ENCODE measurements at places on chromosomes 3 and 15.
A peak's percentile ranks its signal among the peaks of the same experiment; 100 is the strongest.

- DNase-seq, result no peak
These were observed 7.0 kb downstream of the TMEM40 start for GRCh38 chr3:12752102-12752501.

- DNase-seq, result peak; percentile 86
These were observed 97.7 kb upstream of the PHLDB2 start for GRCh38 chr3:111761309-111761795.

- no peak for DNase-seq
These were observed 113.9 kb downstream of the LPP start for GRCh38 chr3:188267790-188268335.

DNA sequence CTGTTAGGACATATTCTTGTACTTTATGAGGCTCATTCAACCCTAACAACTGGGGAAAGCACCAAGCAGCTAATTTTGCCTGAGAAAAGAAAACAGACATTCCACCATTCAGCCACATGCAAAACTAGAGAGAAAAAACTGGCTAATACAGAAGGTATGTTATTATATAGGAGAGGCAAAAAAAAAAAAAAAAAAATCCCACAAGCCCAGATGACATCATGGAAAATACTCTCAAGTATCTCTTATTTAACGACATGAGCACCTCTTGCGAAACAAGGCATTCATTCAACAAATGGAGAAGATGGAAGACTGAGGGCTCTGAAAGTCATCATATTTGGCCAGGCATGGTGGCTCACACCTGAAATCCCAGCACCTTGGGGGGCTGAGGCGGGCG lies 61.5 kb downstream of the PRICKLE2 start:
- no peak for DNase-seq
